GM12892 (cell line): ENCODE measurements at places on chromosomes 2 and 18.

- no peak for DNase-seq
These were observed 51.1 kb downstream of the WDFY1 start for GRCh38 chr2:223894009-223894408.

DNA sequence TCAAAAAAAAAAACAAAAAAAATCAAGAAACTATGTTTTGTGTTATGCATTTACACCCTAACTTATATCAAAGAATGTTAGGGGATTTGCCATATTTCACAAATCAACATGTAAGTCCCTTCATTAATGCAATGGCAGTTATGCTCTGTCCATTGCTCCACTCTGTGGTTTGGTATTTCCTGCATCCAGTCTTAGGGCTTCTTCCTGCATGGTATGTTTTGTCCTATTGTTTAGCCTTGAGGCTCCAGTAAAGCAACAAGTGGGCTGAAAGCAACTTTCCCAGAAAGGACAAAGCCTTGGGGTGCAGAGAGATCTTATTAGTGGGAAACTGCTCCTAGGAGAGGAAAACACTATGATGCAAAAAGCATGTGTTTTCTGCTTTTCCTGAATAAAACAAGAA lies 474.1 kb downstream of the IRS1 start:
- DNase-seq: no peak

- DNase-seq: no peak
These were observed 7.1 kb upstream of the XIRP2 start for GRCh38 chr2:166881177-166881576.

DNA sequence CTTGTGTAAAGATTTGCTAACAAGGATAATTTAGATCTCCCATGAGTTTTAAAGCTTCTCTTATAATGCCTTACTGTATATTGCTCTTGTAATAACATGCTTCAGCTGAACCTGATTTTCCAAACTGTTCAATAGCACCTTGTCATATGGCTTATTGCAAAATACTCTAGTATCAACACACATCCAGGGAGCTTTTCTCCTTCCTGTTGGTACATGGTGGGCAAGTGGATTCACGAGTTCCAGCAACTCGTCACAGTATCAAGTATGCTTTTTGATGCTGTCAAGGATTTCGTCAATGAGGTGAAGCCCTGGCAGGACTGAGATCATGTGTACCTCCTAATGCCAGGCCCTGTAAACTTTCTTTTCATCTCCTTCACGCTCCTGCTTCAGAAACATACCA lies 59.5 kb upstream of the ITPRID2 start:
- no peak for DNase-seq

GRCh38 chr2:26911911-26912861 lies 58.3 kb upstream of the MAPRE3 start:
- DNase-seq: no peak

DNA sequence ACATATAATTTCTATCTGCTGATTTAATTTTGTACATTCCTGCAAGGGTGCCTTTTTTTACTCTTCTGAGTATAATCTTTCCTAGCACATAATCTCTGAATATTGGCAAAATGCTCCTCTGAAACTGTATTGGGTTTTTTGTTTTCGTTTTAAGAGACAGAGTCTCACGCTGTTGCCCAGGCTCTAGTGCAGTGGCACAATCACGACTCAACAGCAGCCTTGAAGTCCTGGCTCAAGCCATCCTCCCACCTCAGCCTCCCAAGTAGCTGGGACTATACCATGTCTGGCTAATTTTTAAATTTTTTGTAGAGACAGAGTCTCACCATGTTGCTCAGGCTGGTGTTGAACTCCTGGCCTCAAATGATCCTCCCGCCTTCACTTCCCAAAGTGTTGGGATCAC lies 104.9 kb downstream of the SPTBN1 start:
- no peak for DNase-seq

DNA sequence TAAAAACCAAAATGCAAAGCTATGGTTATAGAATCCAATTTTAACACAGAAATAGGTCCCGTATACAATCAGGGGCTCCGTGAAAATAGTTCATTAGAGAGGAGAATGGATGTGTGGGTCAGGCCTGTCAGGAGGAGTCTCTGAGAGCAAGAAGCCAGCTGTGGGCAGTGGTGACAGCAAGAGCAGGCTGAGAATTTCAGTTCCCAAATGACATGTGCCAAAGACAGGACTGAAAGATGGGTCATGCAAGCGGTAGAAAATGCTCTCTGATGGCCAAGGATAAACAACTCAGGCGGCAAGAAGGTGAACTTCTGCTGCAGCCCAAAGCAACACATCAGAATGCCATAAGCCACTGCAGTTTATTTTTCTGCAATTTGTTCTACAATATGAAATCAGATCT lies 100.4 kb downstream of the CCDC141 start:
- DNase-seq: no peak

DNA sequence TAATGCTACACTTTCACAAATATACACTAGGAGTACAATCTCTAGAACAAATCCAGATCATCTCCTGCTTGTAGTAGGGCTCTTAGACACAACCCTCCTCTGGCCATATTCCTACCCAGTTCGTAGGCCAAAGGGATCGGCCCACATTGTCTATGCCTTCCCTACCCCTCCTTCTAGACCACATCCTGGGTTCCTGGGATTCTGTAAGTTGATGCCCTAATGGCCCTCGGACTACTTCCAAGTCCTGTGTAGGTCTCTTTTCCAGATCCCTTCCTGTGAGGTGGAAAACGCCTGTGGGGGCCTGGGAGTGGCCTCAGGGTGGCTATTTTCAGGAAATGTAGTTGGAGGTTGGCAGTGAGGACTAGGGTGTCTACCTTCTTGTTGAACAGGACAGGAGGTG lies 289.7 kb downstream of the ZNF385B start:
- no peak for DNase-seq

GRCh38 chr18:62991959-62992358 lies 276.6 kb downstream of the PHLPP1 start:
- DNase-seq: no peak

DNA sequence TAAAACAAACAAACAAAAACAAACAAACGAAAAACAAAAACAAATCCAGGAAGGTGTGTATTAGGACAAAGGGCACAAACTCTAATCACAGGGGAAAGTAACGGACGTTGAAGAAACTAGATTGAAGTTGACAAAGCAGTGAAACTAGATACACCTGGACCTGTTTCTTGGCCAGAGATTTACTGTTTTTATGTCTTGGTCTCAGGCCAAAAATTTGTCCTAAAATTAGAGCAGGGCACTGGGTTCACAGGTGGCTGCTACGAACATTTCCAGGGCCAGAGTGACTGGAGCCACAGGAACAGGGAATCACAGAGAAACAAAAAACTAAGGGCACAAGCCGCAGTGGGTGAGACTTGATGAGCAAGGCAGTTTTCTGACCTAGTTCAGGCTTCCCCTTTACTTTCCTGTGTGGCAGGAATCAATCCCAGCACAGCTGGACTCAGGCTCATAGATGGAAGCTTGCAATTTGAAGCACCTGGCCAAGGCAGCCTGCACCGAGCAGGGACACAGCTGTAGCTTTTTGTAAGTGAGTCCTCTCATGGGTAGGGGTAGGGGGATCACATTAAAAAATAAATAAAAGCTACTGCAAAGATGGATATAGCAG lies 329.4 kb downstream of the DLGAP1 start:
- no peak for DNase-seq

DNA sequence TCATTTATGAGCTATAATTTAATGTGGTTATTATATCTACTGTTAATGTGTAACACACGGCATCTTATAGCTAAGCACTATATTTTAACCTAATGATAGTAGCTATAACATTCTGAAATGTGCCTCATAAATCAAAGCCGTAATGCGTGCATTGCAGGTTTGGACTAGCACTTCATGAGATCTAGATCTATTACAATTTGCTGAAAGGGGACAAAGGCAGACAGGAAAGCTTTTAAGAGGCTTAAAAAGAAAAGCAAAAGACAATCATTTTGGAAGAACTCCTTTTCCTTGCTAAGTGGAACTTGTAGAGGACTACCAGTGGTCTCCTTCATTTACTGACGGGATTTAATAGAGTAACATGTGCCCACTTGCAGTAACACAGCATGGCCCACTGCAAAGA lies 213.1 kb downstream of the NBAS start:
- DNase-seq: no peak

GRCh38 chr18:59498506-59499086 lies 139.5 kb upstream of the LMAN1 start:
- no peak for DNase-seq

DNA sequence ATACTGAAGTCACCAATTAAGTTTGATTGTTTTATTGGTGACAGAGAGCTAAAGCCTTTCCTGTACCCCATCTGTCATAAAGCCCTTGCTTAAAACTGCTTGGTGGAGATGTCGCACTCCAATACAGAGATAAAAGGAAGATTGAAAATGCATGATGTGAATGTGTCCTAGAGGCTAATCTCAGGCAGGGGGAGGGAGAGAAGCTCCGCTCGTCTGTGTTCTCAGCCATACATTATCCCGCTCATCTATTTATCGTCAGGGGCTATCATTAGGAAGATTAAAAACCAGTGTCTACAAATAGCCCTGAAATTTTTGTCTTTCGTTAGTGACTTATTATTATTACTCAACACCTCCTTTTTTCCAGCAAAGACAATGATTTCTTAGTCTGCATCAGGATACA lies 110.3 kb downstream of the CMPK2 start:
- DNase-seq: no peak

DNA sequence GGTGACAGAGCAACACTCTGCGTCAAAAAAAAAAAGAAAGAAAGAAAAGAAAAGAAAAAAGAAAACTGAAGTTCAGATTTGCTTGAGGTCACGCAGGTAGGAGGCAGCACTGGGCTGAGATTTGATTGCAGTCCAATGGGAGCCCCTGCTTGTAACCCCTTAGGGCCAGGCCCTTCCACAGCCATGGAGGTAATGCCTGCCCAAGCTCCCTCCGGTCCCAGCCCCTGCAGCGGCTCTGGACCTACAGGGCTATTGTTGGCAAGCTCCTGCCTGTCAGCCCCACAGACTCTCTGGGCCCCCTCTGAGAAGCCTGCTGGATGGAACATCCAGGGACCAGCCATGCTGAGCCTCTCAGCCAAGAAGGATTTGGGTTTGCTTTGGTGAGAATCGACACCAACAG lies 12.2 kb downstream of the ZFP36L2 start:
- DNase-seq: no peak

DNA sequence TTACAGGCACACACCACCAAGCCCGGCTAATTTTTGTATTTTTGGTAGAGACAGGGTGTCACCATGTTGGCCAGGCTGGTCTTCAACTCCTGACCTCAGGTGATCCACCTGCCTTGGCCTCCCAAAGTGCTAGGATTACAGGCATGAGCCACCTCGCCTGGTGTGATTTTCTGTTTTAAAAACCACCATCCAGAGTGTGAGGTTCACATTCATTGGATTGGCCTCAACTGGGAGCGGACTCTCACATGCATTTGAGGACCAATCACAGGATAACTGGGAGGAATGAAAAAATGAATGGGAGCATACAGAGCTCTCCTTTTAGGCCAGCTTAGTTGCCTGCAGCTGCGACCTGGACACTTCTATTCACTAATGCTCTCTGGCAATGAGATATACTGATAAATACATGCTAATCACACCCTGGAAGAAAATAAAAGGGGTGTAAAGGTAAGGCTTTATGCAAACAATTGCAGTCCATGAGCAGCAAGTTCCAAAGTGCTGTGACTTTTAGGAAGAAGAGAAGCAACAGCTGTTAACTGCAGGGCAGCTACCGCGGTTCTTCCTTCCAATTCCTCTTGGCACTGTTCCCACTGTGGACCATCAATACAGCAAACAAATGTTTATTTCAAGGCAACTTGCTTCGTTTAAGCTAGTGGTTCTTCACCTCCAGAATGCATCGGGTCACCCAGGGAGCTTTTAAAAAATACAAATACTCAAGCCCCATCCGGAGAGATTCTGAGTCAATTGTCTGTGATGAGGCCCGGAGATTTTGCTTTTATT lies 49.5 kb upstream of the FZD5 start:
- no peak for DNase-seq

- no peak for DNase-seq
These were observed 49.6 kb downstream of the ZCCHC2 start for GRCh38 chr18:62572456-62572855.

GRCh38 chr2:150792780-150793300 lies 305.4 kb upstream of the RND3 start:
- no peak for DNase-seq

GRCh38 chr2:228613133-228613850 lies 431.8 kb upstream of the SPHKAP start:
- no peak for DNase-seq

GRCh38 chr2:226256709-226257376 lies 542.8 kb downstream of the IRS1 start:
- DNase-seq: no peak

DNA sequence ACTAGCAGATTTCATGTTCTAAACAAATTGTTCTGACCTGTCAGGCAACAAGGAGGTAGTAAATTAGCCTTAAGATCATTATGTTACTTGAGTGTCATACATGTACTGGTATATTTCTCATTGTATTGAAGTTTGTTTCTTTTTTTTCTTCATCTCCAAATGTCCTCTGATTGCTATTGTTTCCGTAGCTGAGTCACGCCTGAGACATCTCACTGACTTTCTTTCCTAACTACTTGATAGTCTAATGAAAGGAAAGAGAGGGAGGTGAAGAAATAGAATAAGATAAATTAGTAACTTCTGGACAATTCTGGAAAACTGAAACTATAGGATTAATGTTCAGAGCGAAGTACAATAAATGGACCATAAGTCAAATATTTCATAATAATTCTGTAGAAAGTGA lies 1049.9 kb downstream of the TSN start:
- DNase-seq: no peak

DNA sequence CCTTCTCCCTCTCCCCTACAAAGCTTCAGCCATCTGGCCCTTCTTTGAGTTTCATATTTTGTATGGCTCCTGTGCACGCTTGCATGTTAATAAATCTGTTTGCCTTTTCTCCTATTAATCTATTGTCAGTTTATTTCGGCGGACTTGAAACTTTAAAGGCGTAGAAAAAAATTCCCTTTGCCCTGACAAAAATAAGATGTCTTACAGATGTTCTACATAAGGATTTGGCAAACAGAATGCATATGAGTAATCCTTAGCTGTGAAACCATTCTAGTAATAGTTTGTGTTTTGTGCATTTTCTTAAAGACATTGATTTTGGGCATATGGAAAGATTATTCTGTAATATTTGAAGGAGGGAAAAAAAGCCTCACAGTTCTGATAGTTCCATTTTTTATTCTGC lies 15.0 kb upstream of the BMPR2 start:
- DNase-seq: no peak

GRCh38 chr2:224429441-224429810 lies 27.5 kb upstream of the FAM124B start:
- no peak for DNase-seq

DNA sequence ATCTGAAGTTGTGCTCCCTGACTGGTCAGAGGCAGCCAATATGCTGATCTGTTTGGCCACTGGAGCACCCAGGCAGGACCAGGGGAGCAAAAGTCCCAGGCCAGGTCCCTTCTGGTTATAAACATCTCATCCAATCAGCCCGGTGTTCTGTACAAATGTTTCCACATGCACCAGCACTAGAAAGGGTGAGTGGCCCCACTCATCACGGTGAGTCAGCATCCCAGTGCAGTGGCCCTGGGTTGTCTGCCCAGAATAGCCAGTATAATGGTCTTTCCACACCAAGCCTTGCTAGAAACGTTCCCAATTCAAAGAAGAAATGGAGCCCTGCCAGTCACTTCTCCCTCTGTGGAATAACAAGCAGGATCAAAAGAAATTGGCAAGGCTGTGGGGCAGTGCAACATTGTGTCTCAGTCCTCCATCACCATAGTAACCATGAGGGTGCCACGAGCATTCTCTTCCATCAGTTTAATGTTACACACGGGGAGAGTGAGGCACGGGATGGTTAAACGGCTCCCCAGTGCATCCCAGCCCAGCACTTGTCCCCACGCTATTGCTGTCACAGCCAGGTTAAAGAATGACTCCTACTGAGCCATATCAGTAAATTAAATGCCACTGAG lies 174.9 kb downstream of the SEPTIN10 start:
- DNase-seq: no peak

- no peak for DNase-seq
These were observed 19.1 kb downstream of the TRAK2 start for GRCh38 chr2:201432038-201432620.
